Breast epithelium (tissue), 4 donors: ENCODE measurements at places on chromosomes 2 and 18.

DNA sequence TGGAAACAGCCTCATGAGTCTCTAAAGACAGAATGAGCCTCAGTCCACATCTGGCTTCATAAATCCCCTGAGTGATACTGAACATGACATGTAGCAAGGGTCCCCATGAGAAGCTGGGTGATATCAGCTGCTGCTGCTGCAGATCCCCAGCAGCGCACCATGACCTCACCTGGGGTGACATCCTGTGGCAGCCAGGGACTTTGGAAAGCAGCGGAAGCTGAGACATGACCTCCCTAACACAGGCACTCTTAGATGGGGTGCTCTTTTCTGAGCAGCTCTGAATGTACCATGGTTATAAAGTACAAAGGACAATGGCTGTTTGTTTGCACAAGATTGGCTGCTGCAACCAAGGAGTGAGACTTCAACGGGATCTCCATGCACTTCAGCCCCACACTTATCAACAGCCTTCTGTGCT is 74.7 kb upstream of the TMEM200C start:
- H3K4me3 ChIP-seq: no peak overlapping the region
- no peak for DNase-seq
- no peaks in the 10 kb centered on the region for H3K36me3 ChIP-seq

DNA sequence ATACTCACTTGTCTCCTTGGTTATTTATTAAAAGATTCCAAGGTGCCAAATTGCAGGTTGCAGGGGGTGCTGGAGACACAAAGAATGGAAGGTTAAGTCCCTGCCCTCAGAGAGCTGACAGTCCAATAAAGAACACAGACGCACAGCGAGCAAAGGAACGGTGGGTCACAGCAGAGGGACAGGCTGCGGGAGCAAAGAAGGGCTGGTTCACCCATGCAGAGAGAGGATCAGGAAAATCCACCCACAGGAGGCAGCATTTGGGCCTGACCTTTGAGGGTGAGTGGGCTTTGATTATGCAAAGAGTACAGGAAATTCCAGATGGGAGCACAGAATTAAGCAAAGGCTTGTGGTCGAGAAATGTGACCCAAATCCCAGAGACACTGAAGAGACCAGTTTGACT is 45.0 kb downstream of the ZBTB7C start:
- no peak overlapping the region for H3K4me3 ChIP-seq
- no peaks in the 10 kb centered on the region for H3K27me3 ChIP-seq
- H3K4me1 ChIP-seq: no peaks in the 10 kb centered on the region
- no peaks in the 10 kb centered on the region for H3K36me3 ChIP-seq
- DNase-seq: no peak

DNA sequence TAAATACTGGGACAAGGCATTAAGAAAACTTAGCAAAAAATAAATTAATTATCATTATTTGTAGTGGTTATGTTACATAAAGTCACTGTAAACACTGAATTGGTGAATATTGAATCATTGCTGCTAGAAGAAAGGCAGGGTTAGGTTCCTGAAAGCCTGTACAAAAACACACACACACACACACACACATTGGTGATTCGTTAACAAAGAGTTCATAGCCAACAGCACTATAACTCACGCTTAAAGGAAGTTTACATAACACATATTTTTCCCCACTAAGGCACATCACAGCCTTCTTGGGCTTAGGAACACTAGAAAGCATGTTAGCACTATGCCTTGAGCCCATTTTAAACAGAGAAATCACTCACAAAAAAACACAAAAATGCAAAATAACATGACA is 690.0 kb upstream of the PIK3C3 start:
- no peaks in the 10 kb centered on the region for H3K27me3 ChIP-seq
- no peak for DNase-seq
- no peak overlapping the region for H3K27ac ChIP-seq
- H3K36me3 ChIP-seq: no peaks in the 10 kb centered on the region

GRCh38 chr2:16031058-16031847 is 90.9 kb downstream of the MYCN start:
- DNase-seq: no peak
- H3K27me3 ChIP-seq: no peaks in the 10 kb centered on the region
- H3K4me1 ChIP-seq: no peaks in the 10 kb centered on the region
- no peaks in the 10 kb centered on the region for H3K36me3 ChIP-seq
- H3K4me3 ChIP-seq: no peak overlapping the region

- H3K36me3 ChIP-seq: no peaks in the 10 kb centered on the region
- no peak overlapping the region for H3K4me3 ChIP-seq
- H3K4me1 ChIP-seq: no peaks in the 10 kb centered on the region
- no peaks in the 10 kb centered on the region for H3K27me3 ChIP-seq
- no peak overlapping the region for H3K27ac ChIP-seq
These were observed 29.1 kb downstream of the DRC1 start for GRCh38 chr2:26430826-26431225.

- H3K27ac ChIP-seq: no peak overlapping the region
- DNase-seq: no peak
- no peaks in the 10 kb centered on the region for H3K27me3 ChIP-seq
- H3K36me3 ChIP-seq: no peaks in the 10 kb centered on the region
- H3K4me3 ChIP-seq: no peak overlapping the region
These were observed 77.8 kb downstream of the RDH14 start for GRCh38 chr2:18482666-18483065.

- no peaks in the 10 kb centered on the region for H3K36me3 ChIP-seq
- H3K4me1 ChIP-seq: no peaks in the 10 kb centered on the region
- no peaks in the 10 kb centered on the region for H3K27me3 ChIP-seq
- DNase-seq: peak; percentile 5
- H3K4me3 ChIP-seq: no peak overlapping the region
These were observed 11.2 kb downstream of the SLC66A3 start for GRCh38 chr2:11166476-11166875.
